Stimulated activated CD8-positive, alpha-beta memory T cell treated with anti-CD3 and anti-CD28 coated beads, Interleukin-7, amount 100 ng/mL, for 4 hours (primary cell): ENCODE measurements at places on chromosomes 7 and 10.

- DNase-seq: no peak
Measured at GRCh38 chr7:12258074-12258473, 47.0 kb downstream of the TMEM106B start.

DNA sequence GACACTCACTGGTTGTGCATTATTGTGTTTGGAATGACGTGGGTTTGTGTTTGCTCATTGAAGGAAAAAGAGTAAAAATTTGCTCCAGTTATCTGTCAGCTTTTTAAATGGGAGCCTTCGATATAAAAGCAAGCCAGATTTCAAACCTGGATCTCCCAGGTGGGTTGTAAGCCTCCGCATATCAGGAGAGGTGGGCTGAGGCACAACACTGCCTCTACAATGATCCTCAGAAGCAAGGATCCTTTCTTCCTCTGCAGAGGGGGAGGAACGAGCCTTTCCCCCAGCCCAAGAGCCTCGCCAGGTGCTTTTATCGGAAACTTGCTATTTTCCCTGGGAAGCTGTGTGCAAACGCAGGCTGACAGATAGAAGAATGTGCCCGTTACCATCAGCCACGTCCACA, 331.0 kb upstream of the MGMT start:
- no peak for DNase-seq

GRCh38 chr7:155437836-155438235, 20.1 kb upstream of the EN2 start:
- DNase-seq: no peak

- no peak for DNase-seq
Measured at GRCh38 chr10:117740691-117741222, 198.2 kb downstream of the EMX2 start.

GRCh38 chr10:76972541-76972940, 665.1 kb downstream of the KCNMA1 start:
- DNase-seq: no peak

DNA sequence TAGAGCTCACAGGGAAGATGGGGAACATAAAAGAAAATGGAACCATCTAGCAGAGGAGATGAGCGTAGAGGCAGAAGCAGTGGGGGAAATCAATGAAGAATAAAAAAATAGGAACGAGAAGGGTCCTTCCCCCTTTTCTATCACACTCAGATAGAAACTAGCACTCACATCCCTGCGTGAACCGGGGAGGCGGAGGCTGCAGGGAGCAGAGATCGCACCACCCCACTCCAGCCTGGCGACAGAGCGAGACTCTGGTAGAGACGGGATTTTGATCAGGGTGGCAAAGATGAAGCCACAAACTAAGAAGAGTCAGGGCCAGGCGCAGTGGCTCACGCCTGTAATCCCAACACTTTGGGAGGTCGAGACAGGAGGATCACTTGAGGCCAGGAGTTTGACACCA, 64.7 kb upstream of the ECHDC3 start:
- DNase-seq: no peak

DNA sequence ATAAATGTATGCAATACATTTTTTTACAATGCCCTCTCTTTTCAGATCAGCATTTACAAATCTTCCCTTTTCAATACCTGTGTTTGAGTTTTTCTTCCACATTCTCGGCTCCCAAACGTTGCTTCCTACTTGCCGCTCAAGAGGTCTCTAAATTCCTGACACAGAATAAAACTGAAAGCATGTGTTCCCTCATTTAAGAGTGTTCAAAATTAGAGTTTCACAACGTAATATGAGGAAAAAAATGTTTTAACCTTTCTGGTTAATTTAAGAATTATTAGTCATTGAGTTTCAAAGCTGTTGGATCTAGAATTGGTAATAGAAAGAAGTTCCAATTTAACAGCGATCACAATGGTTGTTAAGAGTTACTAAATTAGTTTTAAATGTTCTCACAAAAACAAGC, 100.4 kb downstream of the ARID5B start:
- no peak for DNase-seq

GRCh38 chr7:24227068-24227467, 56.9 kb upstream of the NPY start:
- DNase-seq: no peak

- no peak for DNase-seq
Measured at GRCh38 chr7:36306722-36307121, 82.9 kb upstream of the ANLN start.
